ENCODE measurements at places on chromosomes 1 and 21. TPM values are rescaled to one million over a fixed set of nuclear protein-coding genes. Genes with fewer than 3 reads are reported as not detected.

The EFNA4 gene
- total RNA-seq: 2.7 TPM

The CLEC20A gene
- not detected for total RNA-seq

The LCE1E gene
- total RNA-seq: not detected

The SPATA46 gene
- not detected for total RNA-seq

The OLFM3 gene
- total RNA-seq: not detected

The AMY2B gene
- total RNA-seq: 10.6 TPM

The GSTM4 gene
- total RNA-seq: 18.8 TPM

The ENAH gene
- total RNA-seq: 338 TPM

The KIF1B gene
- 23.9 TPM for total RNA-seq

All from aortic smooth muscle cell (primary cell).